ENCODE measurements at places on chromosomes 13 and 19.
A peak's percentile ranks its signal among the peaks of the same experiment; 100 is the strongest.

GRCh38 chr13:83839146-83839545 is 43.1 kb downstream of the SLITRK1 start:
- no peak for DNase-seq

DNA sequence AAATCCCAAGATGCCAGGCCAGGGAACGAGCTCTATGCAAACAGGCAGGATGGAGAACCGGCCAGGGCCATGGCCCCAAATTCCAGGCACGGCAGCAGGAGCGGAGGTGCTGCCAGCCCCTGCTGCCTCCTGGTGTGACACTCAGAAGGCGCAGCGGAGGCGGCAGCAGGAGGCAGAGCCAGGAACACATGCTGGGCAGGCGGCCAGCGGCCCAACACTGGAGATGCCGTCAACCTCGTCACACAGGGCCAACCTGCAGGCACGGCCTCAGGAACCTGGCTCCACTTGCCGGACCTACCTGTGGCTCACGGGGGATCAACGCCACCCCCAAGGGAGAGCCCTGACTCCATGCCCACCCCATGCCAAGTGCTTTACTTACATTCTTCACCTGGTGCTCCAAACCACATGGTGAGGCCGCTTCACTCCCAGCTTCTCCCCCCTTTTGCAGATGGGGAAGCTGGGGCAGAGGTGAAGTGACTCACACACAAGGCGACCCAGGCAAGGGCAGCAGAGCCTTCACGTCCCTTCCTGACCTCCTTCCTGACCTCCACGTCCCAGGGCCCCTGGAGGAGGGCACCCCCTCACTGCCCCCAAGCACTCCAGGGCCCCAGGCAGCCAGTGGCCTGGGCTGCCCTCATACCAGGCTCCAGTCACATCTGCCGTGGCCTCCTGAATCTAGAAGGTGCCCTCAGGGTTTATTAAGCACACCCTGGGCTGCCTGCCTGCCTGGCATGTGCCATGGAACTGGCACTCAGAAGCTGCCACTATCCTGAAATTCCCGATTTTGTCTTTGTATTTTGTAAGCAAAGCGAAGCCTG is 43.5 kb downstream of the GGACT start:
- DNase-seq = no peak

GRCh38 chr13:36628377-36629056 is 45.3 kb upstream of the SERTM1 start:
- DNase-seq = no peak

- DNase-seq = no peak
Observed at GRCh38 chr13:24086642-24087041, 73.9 kb upstream of the SPATA13 start.

- DNase-seq = peak; percentile 33
Observed at GRCh38 chr19:53333066-53333462, 485 bp upstream of the ZNF845 start.

DNA sequence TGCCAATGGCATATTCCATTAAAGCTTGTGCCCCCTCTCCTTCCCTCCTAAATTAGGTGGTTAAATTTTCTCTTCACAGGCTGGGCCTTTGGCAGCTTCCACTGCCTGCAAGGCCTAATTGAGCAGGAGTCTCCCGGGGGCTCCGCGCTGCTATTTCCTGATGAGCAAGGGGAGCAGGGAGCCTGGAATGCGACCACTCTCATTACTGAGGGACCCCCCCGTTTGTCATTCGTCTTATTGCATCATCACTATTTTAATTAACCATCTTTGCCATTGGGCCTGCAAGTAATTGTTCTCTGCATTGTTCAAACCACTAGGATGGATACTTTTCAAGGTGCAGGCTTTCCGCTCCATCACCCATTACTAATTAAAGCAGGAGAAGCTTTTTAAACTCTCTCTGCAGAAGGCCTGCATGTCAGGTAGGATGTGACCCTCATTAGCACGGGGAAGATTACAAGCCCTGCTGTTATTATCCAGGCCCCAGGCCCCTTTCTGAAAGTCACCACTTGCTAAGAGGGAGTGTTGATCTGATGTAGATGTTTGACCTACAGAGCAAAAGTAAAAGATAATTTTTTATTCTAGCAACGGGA is 142.3 kb downstream of the OXGR1 start:
- DNase-seq = no peak

DNA sequence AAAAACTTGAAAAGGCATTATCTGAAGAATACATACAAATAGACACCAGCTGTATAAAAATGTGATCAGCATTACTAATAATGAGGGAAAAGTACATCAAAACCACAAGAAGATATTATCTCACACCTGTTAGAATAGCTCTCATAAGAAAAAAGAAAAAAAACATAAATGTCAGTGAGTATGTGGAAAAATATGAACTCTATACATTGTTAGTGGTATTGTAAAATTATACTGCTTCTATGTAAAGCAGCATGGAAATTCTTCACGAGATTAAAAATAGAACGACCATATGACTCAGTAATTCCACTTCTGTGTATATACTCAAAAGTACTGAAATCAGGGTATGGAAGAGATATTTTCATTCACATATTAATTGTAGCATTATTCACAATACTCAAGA is 1146.4 kb downstream of the SLITRK5 start:
- no peak for DNase-seq

- no peak for DNase-seq
Observed at GRCh38 chr13:48618937-48619336, 34.8 kb upstream of the CYSLTR2 start.
